ENCODE measurements at places on chromosomes 5 and 9. TPM values are rescaled to one million over a fixed set of nuclear protein-coding genes. Genes with fewer than 3 reads are reported as not detected.

The PIP5K1B gene
- total RNA-seq, result 5.2 TPM

GRCh38 chr5:151018846-151019245 is 1.5 kb upstream of the GPX3 start:
- H3K36me3 ChIP-seq, result no peaks in the 10 kb centered on the region
- peaks cover 50% of the 10 kb centered on the region for H3K27me3 ChIP-seq
- no peak for DNase-seq

GRCh38 chr9:96720435-96720834 is 57.5 kb downstream of the ZNF510 start:
- H3K4me1 ChIP-seq, result peaks cover 10% of the 10 kb centered on the region
- H3K4me3 ChIP-seq, result no peak overlapping the region
- H3K36me3 ChIP-seq, result peaks cover 25% of the 10 kb centered on the region
- no peak for DNase-seq
- peak overlapping the region; percentile 33 for H3K27ac ChIP-seq
- H3K27me3 ChIP-seq, result peaks cover 28% of the 10 kb centered on the region

GRCh38 chr5:58818465-58818864 is 235.6 kb downstream of the RAB3C start:
- no peak overlapping the region for H3K27ac ChIP-seq
- no peak for DNase-seq
- H3K4me3 ChIP-seq, result no peak overlapping the region
- no peaks in the 10 kb centered on the region for H3K4me1 ChIP-seq
- no peaks in the 10 kb centered on the region for H3K36me3 ChIP-seq
- H3K27me3 ChIP-seq, result no peaks in the 10 kb centered on the region

The ANKRD34B gene
- 3.6 TPM for total RNA-seq
